ENCODE measurements at places on chromosomes 1 and 21.

DNA sequence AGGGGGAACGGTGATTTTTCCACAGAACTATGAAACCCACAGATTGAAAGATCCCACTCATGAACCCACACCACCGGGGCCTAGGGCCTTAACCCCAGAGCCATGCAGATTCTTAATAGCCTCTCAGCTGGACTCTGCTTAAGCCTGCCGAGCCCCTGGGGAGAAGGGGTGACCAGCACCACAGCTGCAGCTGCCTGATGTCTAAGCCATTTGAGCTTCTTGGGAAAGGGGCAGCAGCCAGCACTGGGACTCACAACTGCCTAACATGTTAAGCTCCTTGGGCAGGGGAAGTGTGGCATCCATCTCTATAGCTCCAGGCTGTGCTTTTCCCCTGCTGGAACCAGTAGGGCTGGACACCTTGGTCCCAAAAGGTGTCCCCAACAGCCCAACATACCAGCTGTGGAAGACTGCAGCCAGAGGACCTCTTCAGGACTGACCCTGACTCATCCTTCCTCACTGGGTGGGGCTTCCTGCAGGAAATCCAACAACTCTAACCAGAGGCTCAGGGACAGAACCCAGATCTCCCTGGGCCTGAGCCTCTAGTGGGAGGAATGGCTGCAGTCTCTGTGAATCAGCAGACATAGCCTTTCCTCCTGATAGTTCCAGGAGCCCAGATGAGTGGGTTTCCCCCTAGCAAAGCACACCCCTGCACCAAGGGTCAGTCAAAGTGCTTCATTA, 34.6 kb upstream of the FMO3 start:
- DNase-seq, result no peak

DNA sequence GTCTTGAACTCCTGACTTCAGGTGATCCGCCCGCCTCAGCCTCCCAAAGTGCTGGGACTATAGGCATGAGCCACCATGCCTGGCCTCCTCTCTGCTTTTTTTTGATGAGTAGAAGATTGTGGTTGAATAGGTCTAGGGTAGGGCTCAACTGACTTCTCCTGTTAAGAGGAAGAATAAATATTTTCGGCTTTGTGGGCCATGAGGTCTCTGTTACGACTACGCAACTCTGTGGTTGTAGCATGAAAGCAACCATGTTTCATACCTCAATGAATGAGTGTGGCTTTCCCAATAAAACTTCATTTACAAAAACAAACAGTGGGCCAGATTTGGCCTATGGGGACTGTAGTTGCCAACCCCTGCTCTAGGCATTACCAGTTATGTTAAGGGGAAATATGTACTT, 67.8 kb downstream of the NID1 start:
- no peak for DNase-seq

GRCh38 chr1:193850745-193851144, 664.3 kb upstream of the B3GALT2 start:
- no peak for DNase-seq

DNA sequence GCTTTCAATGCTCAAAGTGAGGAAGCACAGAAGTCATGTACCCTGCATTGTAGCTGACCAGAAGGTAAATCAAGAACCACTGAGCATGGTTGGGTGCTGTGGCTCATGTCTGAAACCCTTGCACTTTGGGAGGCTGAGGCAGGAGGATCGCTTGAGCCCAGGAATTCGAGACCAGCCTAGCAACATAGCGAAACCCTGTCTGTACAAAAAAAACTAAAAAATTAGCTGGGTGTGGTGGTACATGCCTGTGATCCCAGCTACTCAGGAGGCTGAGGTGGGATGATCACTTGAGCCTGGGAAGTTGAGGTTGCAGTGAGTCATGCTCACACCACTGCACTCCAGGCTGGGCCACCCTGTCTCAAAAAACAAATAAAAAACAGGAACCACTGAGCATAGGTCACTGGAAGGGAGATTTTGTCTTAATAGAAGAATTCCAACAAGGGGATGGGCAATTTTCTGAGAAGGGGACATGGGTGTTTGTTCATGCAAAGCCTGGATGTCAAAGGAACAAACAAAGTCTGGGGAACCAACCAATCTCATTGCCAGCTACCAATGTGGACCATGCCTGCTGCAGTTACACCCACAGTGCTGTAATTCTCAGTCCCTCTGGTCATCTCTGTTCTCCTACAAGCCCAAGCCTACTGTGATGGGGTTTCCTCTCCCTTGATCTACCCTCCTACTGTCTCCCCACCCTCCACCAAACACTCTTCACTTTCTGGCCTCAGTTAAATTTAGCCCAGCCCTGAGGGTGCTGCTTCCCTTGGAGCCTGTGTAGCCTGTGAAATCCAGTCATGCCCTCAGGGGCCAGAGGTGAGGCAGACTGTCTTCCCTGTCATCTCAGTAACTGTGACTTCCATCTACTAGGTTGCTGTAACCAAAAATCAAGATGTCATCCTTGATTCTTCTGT, 47.9 kb downstream of the ELF3 start:
- no peak for DNase-seq

DNA sequence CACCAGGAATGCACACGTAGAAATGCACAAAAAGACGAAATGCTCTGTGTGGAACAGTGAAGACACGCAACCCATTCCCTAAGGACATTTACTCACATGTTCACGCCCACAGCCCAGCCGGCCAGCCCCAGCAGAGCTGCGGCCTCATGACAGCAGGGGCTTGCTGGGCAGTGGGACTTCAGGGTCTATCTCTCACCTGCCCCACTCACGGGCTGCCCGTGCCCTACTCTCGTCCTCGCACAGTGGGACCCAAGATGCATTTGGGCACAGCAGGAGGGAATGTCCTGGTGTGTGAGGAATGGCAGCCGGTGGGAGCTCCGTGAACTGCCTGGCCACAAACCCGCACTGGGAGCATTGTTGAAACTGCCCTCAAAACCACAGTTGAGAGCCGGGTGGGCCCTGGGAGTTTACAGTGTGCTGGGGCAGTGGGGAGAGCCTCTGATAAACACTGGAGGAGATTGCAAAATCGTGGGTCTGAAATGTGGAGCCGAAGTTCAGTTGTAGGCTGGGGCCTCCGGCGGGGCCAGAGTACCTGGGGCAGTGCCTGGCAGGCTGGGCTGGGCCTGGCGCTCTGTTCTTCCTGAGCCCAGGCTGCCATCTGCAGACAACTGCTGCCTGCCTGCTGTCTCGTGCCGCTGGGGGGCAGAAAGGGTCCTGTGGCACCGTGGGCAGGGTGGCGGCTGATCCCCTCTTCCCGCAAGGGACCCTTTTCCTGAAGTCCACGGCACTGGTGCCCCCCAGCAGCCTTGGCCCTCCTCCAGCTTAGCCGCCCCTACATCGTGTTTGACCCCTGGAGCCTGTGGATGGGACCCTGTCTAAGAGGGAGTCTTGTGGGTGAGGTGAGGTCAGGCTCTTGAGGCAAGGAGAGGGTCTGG, 20.7 kb upstream of the POFUT2 start:
- DNase-seq, result peak; percentile 65

DNA sequence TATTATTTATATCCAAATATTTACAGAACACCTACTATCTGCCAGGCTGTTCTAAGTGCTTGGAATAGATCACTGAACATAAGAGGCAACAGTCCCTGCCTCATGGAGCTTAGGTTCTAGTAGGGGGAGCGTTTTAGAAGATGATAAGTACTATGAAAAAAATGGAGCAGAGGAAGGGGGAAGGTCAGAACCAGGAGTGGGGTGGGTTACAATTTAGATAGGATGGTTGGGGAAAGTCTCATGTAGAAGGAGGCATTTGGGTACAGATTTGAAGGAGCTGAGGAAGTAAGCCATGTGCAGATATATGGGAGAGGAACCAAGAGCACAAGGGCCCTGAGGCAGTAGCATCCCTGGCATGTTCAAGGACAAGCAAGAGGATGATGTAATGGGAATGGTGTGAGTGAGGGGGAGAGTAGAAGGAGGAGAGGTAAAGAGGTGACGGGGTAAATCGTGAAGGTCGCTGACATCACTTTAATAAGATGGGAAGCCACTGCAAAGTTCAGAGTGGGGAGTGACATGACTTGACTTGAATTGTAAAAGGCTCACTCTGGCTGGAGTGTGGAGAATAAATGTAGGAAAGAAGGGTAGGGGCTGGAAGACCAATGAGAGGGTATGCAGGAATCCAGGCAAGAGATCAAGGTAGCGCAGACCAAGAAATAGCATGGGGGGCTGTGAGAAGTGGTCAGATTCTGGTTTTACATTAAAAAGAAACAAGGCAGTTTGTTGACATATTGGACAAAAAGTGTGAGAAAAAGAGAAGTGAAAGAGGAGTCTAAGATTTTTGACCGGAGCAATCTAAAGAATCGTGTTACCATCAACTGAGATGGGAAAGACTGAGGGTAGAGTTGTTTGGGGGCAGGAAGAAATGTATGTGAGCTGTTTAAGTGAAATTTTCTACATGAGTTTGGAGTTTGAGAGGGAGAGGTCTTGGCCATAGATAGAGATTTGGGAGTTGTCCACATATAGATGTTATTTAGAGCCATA, 92.6 kb downstream of the LPAR3 start:
- no peak for DNase-seq

DNA sequence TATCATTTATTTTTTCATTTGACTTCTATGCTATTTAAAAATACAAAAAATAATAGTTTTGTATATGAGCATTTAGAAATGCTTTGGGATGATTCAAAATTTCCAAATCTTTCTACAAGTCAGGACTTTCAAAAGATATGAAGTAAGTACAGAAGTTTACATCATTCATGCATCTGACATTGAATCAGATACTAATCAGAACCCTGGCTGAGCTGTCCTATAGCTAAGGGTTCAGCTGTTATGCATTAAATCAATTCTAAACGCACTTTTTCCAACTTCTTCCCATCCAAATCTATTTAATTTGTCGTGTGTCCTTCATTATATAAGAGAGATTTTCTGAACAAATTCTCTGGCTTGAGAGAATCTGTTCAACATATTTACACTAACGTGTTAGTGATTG, 779.4 kb downstream of the LTN1 start:
- no peak for DNase-seq

- no peak for DNase-seq
Observed at GRCh38 chr1:60916906-60917305, 165.5 kb upstream of the NFIA start.

DNA sequence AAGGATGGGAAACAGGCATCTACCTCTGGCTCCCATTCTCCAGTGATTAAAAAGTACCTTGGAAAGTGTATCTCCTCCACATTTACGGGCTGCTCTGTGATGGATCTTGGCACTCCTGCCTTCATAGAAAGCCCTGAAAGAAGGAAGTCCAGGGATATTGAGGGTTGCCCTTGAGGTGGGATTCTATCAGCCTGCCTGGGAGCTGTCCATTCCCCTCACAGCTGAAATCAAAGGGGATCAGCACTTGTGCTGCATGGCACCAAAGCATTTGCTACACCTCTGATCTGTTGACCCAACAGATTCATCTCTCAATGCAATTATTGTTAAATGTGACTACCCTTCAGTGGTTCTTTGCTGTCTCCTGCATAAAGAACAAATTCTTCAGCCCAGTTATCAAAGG, 442.0 kb upstream of the RUNX1 start:
- DNase-seq, result no peak

- DNase-seq, result no peak
Observed at GRCh38 chr1:111591937-111592336, 27.7 kb upstream of the RAP1A start.

DNA sequence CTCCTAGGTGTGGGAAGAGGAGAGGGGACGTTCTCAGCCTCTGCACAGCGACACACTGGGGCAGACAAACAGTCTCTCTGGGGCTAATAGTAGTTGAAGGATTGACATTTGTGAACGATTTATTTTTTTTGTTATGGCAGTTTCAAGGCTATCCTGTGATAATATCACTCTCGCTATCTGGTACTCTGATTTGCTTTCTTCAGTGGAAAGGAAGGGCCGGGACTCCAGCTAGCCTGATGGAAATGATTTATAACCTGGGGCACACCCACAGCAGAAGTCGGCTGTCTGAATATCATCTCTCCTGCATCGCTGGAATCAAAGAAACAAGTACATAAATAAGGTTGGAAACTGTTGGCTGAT, 122.7 kb downstream of the KCNN3 start:
- DNase-seq, result no peak

DNA sequence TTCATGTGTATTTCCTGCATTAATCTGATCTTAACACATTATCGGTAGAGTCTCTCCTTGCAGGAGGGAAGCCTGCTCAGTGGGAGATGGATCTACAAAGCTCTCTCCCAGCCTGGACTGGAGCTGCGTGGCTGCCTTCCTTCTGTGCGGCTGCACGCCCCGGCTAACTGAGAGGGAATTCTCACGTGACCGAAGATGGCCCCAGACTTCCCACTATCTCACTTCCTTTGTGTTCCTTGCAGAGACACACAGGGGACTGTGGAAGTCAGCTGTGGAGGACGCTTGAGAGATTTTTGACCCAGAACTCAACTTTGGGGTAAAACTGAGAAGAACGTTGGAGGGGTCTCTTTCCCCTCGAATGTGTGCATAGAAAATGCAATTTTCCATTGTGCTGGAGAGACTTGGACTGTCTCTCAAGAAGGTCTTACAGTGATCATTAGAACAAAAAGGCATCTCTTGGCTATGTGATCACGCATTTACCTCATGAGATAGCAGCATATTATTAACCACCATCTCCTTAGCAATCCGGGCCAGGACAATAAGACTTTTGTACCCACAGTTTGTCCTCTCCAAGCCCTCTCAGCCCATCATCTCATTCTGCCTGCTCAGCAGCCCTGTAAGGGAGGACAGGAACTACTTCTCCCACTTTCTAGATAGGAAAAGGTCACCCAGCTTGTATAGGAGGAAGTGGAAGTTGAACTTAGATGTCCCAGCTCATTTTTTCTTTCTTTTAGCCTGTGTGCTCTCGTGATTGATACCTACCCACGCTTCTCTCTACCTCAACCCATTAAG, 49.3 kb upstream of the TARBP1 start:
- DNase-seq, result no peak

- DNase-seq, result no peak
Observed at GRCh38 chr1:5891736-5892135, 100.5 kb downstream of the NPHP4 start.

DNA sequence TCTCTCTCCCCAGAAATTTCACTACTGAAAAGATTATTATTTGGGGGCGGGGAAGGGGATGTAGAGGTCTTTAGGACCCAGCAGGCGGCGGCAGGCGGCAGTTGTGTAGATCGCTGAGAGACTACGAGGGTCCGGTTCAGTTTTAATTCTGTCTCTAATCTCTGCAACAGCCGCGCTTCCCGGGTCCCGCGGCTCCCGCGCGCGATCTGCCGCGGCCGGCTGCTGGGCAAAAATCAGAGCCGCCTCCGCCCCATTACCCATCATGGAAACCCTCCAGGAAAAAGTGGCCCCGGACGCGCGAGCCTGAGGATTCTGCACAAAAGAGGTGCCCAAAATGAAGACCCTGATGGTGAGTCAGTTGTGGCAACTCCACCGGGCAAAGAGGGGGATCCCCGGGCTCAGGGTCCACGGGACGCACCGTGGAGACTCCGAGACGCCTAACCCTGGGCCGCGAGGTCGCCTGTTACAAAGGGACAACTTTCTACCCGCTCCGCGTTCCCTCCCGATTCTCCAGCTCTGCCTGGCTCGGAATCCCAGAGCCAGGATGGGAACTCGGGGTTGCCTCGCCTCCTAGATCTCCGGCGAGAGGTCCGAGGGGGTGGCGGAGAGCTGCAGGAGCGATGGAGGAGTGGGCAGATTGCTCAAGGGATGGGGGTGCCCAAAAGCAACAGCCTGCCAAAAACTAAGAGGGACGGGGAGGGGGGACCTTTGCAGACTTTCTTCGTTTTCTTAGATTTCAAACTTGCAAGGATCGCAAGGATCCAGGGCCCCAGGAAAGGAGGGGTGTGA, at the start of gene ST6GALNAC5:
Gene ST6GALNAC5, plus strand, starts transcription at position 139 of the 789 bp plus-strand sequence.
- peak; percentile 71 for DNase-seq

- no peak for DNase-seq
Observed at GRCh38 chr1:154911691-154912550, 24.6 kb downstream of the PMVK start.

GRCh38 chr1:12157366-12158231, 9.2 kb upstream of the TNFRSF1B start:
- no peak for DNase-seq
